ENCODE measurements at places on chromosomes 1 and 21. TPM values are rescaled to one million over a fixed set of nuclear protein-coding genes. Genes with fewer than 3 reads are reported as not detected.

SIM2 gene
- total RNA-seq, result not detected

RNU1-4 gene
- 4,195 TPM for total RNA-seq

RHBG gene
- not detected for total RNA-seq

MAPKAPK2 gene
- total RNA-seq, result 71.2 TPM

HLX gene
- total RNA-seq, result 4.6 TPM

EPS8L3 gene
- not detected for total RNA-seq

SH2D5 gene
- 0.89 TPM for total RNA-seq

GRCh38 chr1:171988243-171988885, 147.1 kb downstream of the DNM3 start:
- no peak for DNase-seq

DNA sequence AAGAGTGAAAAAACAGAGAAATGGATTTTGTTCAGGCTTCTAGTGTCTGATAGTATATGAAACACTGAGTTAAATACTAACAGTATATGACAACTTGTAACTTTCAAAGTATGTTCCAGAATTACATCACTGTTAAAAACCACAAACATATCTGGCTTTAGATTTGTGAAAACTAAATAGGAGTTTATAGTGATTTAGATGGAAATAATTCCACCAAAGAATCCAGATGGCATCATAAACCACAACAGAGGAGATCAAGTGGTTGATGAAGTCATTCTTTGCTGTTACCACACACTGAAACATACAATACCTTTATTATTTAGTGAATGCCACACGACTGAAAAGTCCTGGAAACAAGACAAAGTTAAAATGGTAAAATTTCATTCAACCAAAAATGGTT, 37.2 kb downstream of the ALG14 start:
- no peak for DNase-seq

DNA sequence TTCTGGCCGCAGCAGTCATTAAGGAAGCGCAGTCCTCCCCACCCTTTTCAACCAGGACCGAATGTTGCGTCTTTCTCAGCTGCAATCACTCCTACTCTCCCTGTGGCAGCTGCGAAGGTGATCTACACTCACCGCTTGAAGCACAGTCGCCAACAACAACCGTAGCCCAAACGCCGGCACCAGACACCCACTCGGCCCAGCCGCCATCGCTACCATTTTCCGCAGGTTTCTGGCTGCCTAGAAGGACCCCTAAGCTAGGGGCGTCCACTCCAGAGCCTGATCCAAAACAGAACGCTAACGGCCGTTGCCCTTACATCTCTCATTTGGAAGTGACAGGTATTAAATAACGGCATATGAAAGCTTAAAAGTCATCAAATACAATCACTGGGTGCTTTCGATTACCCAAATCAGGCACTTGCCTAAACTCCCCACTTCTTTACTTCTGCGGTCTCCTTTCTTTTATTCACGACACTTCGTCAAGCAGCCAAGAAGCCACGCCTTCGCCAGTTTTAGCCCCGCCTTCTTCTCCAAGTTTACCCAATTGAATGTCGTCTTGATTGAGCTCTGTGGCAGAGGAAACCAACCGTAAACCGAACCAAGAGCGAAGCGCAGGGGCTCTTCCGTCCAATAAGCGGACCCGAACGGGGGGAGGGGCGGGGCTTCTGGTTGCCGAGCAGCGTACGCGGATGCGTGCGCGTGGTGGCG, at the start of gene SELENOF:
TSS of gene SELENOF (minus strand) at position 231 of the 705 bp plus-strand sequence. CDS start at position 216, 15 bp downstream.
- peak; percentile 92 for DNase-seq

- no peak for DNase-seq
Observed at GRCh38 chr1:27307874-27308598, 13.9 kb upstream of the TMEM222 start.

- DNase-seq, result no peak
Observed at GRCh38 chr1:23444104-23444533, 19.6 kb upstream of the TCEA3 start.

DNA sequence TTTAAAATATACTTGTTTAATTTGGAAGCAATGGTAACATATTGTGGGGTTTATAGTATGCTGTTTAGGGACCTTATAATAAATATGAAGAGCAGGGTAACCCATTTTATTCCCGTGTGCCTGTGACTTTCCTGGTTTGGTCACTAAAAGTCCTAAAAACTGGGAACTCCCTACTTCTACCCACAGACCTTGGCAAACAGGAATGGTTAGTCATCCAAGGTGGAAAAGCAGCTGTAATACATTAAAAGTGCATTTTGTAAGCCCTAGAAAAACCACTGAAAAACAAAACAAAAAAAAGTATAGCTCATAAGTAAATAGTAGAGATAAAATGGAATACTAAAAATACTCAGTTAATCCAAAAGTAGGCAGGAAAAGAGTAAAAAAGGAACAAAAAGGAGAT, 538.9 kb downstream of the LMO4 start:
- no peak for DNase-seq

- no peak for DNase-seq
Observed at GRCh38 chr1:89457046-89457445, 67.6 kb upstream of the LRRC8B start.

Measured in activated B cell treated with CpG ODN at 0.5 μM for 24 hours (primary cell).